ENCODE measurements at places on chromosomes 5 and 9.
A peak's percentile ranks its signal among the peaks of the same experiment; 100 is the strongest.

- no peak for DNase-seq
These were observed 449.7 kb upstream of the MPDZ start for GRCh38 chr9:13728917-13729811.

DNA sequence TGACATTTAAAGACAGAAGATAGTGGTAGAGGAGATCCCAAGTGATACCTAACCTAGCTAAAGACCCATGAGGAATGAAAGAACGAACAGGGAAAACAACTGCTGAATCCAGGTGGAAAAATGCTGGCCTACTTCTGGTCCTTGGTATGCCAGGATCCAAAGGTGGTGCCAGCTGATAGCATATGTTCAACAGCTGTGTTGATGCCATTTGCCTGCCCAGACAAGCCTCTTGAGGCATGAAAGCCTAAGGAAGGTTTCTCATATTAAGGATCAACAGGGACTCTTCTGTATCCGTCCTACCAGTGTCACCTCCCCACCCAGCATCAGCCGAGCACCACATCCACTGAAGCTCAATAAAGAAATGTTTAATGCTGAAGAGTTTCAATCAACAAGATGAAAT, 225.7 kb upstream of the DMRT1 start:
- DNase-seq = no peak

- DNase-seq = no peak
These were observed 257.6 kb downstream of the FAM114A2 start for GRCh38 chr5:153780876-153781705.

- no peak for DNase-seq
These were observed 1830.1 kb upstream of the NUDT12 start for GRCh38 chr5:105392710-105393149.

DNA sequence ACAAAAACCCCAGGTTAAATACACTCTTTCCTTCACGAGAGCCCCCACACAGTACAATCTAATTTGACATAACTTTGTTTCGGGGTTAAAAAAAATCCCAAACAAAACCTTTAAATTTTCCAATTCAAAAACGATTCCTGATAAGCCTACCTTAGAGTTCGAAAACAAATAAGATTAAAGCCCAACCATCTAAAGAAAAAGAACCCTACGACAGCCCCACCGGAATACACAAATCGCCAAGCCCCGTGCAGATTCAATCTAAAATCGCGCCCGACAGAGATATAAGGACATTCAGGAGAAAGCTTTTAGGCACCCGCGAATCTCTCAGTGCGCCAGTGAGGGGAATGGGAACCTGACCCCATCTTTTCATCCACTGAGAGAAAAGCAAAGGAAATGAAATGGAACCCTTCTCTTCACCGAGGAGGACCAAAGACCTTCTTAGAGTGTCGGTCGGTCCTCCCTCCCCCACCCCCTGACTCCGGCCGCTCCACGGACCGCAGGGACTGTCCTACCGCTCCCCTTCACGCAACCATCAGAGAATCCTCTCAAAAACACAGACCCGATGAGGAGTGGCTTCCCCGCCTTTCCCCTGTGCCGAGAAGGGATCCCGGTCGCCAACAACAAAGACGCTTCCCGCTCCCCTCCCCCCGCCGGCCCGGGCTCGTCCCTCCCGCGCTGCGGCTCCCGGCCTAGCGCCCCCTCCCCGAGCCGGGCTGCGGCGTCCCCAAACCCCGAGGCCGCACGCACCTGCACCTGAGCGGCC, 925 bp downstream of the ABHD17B start:
- peak; percentile 67 for DNase-seq

DNA sequence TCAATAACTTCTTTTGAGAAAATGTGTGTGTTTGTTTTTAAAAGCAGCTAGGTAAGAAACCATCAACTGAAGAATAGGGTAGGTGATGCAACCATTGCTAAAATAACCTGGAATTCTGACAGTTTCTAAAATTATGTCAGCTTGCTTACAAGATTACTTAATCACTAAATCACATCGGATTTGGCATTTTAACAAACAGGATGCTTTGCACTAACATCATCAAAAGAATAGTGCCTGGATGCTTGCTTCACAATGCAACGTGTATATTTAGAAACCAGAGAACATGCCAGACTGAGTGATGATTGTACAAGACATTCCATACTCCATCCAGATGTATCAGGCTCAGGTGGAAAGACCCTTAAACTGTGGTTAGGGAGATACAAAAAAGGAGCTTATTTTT, 43.9 kb downstream of the PAM start:
- DNase-seq = no peak

DNA sequence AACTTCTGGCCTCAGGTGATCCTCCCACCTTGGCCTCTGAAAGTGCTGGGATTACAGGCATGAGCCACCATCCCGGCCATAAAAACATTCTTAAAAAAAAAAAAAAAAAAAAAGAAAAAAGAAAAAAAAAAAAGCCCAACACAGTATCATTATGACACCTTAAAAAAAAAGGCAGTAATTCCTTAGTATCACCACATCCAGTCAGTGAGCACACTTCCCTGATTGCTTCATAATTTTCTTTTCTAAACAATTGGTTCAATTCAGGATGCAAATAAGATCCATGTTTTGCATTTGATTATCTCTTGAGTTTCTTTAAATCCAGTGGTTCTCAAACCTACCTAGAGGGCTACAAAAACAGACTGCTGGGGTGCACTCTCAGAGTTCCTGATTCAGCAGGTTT, 182.5 kb downstream of the CDK5RAP2 start:
- DNase-seq = no peak

DNA sequence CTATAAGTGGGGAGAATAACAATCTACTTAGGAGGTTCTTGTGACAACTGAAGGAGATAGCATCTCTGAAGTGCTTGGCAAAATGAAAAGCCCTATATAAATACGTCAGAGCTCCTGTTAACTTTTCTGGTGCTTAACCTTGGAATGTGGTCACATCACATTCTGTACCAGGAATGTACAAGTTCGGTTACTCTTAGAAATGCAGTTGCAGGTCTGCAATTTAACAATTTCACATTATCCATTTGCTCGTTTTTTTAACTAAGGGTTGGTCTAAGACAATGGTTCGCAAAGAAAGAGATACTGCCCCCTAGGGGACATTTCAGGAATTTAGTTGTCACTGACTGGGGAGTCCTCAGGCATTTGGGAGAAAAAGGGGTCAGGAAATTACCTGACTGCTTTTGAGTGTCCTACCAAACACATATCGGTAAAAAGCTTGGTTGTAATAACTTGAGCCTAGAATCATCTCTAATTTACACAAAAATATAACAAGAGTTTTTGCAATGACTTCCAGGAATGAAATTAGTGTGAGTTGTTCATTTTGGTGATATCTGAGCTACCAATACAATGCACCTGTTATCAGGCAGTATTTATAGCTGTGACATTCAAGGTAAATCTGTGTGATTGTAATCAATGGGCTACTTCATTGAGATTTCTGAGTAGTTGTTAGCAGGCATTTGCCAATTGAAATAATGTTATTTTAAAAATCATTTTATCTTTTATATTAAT, 5.4 kb upstream of the HBEGF start:
- no peak for DNase-seq

DNA sequence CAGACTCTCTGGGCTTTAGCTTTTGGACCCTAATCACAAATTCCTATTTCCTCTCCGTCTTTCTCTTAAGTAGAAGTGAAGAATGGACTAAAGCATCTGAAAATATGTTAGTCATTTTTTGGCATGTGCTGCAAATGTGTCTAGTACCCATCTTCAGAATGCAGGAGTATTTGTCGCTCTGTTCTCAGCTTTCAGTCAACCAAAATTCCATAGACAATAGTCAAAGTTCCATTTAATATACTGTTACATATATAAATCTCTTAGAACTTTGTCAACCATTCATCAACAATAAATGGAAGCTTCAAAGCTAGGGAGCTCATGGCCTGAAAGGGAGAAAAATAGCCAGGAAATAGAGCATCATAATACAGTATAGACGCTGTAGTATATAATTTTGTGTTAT, 509.4 kb downstream of the BNC2 start:
- DNase-seq = no peak

- DNase-seq = no peak
These were observed 16.4 kb upstream of the MATR3 start for GRCh38 chr5:139277171-139277570.

GRCh38 chr5:30880514-30880913, 313.0 kb upstream of the CDH6 start:
- DNase-seq = no peak

GRCh38 chr5:142758062-142758795, 11.9 kb upstream of the ARHGAP26 start:
- DNase-seq = no peak

DNA sequence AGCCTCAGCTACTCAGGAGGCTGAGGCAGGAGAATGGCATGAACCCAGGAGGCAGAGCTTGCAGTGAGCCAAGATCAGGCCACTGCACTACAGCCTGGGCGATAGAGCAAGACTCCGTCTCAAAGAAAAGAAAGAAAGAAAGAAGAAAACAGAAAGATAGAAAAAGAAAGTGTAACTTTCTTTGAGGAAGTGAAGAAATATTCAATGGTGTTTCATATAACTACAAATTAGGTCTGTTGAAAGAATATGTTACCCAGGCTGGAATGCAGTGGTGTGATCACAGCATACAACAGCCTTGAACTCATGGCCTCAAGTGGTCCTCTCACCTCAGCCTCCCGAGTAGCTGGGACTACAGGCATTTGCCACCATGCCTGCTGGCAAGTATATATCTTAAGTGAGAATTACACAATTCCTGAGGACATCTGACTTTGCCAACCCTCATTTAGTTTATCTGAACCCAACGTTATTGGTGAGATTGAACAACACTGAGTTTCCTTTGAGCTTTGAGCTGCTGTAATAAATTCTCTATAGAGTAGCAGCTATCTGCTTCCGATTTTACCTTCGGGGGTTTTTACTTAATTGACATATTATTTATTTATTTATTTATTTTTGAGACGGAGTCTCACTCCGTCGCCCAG, 2.0 kb upstream of the FAF2 start:
- no peak for DNase-seq

DNA sequence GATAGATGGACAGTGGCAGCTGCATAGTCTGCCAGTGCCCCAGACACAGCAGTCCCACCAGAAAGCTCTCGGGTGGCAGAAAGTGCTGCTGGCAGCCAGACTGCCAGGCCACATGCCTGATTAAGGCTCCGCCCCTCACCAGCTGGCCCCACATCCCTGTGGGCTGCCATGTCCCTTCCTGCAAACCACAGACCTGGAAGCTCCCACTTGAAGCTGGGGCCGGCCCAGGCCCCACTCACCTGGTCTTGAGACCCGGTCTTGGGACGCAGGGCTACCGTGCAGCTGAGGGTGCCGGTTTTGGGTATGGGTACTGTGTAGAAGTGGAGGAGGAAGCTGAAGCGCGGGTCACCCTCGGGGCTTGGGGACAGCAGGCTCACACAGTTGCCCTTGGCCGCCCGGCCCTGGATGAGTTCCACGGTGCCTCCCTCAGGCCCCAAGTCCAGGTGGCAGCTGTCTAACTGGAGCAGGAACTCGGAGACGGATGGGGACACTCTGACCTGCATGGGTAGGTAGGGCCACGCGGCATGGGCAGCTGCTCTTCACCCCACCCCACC, 15.3 kb downstream of the FPGS start:
- DNase-seq = no peak

DNA sequence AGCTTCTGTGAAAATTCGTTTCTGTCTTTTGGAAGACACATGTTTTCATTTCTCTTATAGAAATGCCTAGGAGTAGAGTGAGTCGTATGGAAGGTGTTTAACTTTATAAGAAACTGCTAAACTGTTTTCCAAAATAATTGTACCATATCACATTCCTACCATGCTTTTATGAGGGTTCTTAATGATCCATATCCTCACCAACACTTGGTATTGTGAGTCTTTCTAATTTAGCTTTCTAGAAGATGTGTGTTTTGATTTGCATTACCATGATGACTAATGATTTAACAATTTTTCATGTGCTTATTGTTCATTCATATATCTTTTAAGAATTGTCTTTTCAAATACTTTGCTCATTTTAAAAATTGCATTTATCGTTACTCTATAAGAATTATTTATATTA, 223.6 kb downstream of the COMMD10 start:
- DNase-seq = no peak

DNA sequence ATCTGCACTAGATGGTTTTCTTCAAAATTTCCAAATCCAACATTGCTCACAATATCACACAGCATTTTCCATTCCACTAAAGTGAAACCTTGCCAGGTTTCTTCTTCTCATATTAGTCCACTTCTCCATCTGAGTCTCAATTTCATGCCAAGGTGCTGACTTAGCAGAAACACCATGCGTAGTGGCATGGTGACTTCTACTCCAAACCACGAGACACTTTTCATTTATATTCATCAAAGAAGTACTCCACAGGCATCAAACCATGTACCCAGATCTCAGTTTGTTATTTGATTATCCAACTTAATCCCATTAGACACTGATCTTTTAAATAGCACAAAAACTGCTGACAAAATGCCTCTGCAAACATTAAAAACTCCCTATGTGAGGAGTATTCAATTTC, 233.4 kb upstream of the ITGA1 start:
- no peak for DNase-seq

DNA sequence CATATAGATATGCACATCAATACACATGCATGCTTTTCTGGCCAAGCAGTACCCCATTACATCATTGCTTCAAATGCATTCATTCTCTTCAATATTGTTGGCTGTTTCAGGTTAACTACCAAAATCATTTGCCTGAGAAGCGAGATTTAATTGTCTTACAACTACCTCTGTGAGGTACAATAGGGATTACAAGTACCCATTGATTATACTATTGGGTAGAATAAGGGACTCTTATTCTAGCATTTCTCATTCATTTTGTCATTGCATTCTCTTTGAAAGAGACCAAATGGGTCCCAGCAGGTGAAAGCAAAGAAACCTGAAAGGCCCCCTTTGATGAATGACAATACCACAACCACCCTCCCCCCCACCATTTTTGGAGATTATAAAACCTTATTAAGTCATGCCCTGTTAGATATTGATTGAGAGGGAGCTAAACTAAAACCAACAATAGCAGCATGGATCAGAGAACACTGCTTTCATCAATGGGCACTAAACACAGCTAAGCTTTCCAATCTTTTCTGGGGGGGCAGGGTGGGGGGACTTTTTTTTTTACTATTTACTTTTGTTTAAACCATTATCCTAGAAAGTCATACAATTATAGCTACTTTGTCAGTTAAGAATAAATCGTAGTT, 375.0 kb upstream of the CCNH start:
- DNase-seq = no peak

GRCh38 chr9:131096269-131097125, at the start of gene AIF1L:
Gene AIF1L, plus strand, starts transcription at chr9:131096531. Its CDS starts 99 bp downstream, at chr9:131096630.
- DNase-seq = no peak

GRCh38 chr5:171318026-171318425, 9.0 kb downstream of the TLX3 start:
- no peak for DNase-seq

DNA sequence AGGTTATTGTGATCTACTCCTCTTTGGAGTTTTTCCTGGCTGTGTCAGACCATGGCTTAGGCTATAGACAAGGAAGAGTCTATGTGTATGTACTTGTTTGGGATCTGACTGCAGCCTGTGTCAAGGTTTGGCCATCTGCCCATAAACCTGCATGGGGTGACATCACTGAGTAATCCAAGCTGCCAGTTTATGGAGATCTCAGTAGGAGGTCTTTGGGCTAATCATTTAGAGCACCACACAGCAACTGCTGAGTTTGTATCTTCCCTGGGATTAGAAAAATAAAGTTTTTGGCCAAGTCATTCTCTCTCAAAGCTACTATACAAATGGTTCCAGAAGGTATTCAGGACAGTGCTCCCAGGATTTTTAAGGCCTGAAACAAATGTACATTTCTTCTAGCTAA, 65.5 kb upstream of the HSPB3 start:
- DNase-seq = no peak

All from GM06990 (cell line).